ENCODE measurements at places on chromosomes 1 and 21. TPM values are rescaled to one million over a fixed set of nuclear protein-coding genes. Genes with fewer than 3 reads are reported as not detected.
A peak's percentile ranks its signal among the peaks of the same experiment; 100 is the strongest.

DNA sequence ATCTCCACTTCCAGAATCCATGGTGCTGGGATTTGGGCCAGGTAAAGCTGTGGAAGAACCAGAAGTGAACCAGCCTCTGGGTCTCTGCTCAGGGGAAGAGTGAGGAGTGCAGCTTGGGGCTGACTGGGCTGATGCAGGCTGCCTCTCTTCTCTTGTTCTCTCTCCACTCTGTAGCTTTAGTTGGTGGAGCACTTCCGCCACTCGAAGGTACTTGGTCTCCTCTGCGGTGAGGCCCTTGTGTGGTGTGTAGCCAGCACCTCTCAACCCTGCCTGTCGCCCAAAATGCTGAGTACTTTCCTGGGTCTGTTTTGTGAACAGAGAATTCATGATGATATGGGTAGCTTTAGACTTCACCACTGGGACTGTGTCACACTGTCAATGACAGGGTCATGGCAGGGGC lies 63.2 kb downstream of the URB2 start:
- no peak for DNase-seq
- no peaks in the 10 kb centered on the region for H3K27me3 ChIP-seq
- H3K4me3 ChIP-seq: no peak overlapping the region
- H3K27ac ChIP-seq: no peak overlapping the region
- H3K36me3 ChIP-seq: no peaks in the 10 kb centered on the region

- peak; percentile 15 for DNase-seq
- no peak overlapping the region for H3K4me3 ChIP-seq
- H3K4me1 ChIP-seq: peaks cover 23% of the 10 kb centered on the region
- no peak overlapping the region for H3K27ac ChIP-seq
- no peaks in the 10 kb centered on the region for H3K27me3 ChIP-seq
Observed at GRCh38 chr1:91124989-91125417, 103.2 kb upstream of the ZNF644 start.

DNA sequence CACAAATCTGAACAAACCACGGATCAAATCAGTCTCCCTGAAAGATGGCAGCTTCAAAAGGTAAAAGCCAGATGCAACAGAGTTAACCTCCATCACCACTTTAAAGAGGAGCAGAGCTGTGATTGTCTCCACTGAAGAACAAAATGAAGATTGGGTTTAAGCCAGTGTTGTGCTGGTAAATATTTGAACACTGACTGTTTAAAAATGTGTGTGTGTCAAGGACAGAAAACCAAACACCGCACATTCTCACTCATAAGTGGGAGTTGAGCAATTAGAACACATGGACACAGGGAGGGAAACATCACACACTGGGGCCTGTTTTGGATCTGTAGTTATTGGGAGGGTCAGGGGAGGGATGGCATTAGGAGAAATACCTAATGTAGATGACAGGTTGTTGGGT lies 83.9 kb downstream of the ST6GALNAC5 start:
- no peak for DNase-seq
- no peaks in the 10 kb centered on the region for H3K36me3 ChIP-seq
- no peaks in the 10 kb centered on the region for H3K4me1 ChIP-seq
- no peaks in the 10 kb centered on the region for H3K27me3 ChIP-seq

GRCh38 chr1:115922801-115923200 lies 53.5 kb upstream of the SLC22A15 start:
- H3K4me1 ChIP-seq: no peaks in the 10 kb centered on the region
- no peak for DNase-seq
- no peak overlapping the region for H3K4me3 ChIP-seq
- no peak overlapping the region for H3K27ac ChIP-seq
- H3K27me3 ChIP-seq: no peaks in the 10 kb centered on the region

GRCh38 chr1:46477153-46477929 lies 12.3 kb upstream of the DMBX1 start:
- H3K27ac ChIP-seq: no peak overlapping the region
- H3K4me3 ChIP-seq: no peak overlapping the region
- peaks cover 39% of the 10 kb centered on the region for H3K27me3 ChIP-seq
- peak; percentile 79 for DNase-seq
- no peaks in the 10 kb centered on the region for H3K36me3 ChIP-seq

Gene CACNA1S
- not detected for total RNA-seq

DNA sequence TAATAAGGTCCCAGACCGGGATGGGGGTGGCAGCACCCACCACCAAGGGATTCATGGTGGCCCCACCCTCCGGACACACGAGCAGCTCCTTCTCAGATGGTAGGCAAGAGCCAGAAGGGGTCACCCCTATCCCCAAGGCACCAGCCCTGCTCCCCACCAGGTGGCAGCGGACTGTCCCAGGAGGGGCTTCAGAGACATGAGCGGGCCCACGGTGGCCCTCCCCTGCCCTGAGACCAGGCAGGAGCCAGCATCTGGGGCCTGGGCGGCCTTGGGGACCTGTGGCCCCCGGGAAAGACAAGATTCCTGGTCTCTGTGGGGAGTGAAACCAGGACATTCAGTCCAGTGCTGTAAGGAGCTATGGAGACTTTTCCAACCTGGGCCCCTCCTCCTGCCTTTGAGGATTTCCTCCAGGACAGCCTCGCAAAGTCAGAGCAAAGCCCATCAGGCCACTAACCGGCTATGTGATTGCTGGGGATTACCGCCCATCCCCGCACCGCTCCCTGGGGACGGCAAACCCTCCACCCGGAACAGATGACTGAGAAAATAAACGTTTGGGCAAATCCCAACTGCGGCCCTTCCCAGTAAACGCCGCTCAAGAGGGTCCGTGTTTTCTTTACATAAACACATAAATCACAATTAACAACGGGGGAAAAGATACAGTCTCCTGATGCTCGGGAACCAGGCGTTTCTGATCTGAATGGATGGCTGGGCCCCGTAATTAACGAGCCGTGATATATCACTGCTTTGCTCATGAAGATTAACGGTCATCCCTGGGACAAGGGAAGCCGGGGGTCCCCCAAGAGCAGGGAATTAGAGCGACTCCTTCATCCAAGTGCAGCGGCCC lies 50.9 kb upstream of the ARHGEF16 start:
- no peak for DNase-seq
- H3K27me3 ChIP-seq: no peaks in the 10 kb centered on the region
- H3K4me3 ChIP-seq: no peak overlapping the region
- H3K4me1 ChIP-seq: peaks cover 18% of the 10 kb centered on the region

- no peak overlapping the region for H3K4me3 ChIP-seq
- no peaks in the 10 kb centered on the region for H3K27me3 ChIP-seq
- peak overlapping the region; percentile 79 for H3K27ac ChIP-seq
- DNase-seq: peak; percentile 58
Observed at GRCh38 chr1:176517484-176517883, 54.5 kb downstream of the PAPPA2 start.

- peaks cover 36% of the 10 kb centered on the region for H3K4me1 ChIP-seq
- H3K27me3 ChIP-seq: no peaks in the 10 kb centered on the region
- DNase-seq: peak; percentile 18
- H3K36me3 ChIP-seq: no peaks in the 10 kb centered on the region
- H3K4me3 ChIP-seq: no peak overlapping the region
Observed at GRCh38 chr1:234771642-234772344, 161.8 kb upstream of the IRF2BP2 start.

Gene NPHP4
- total RNA-seq: 5.4 TPM

Gene USP25
- total RNA-seq: 49.8 TPM

GRCh38 chr1:67431156-67431765 lies 1.1 kb upstream of the SERBP1 start:
- no peak for DNase-seq
- H3K27ac ChIP-seq: peak overlapping the region; percentile 86
- H3K4me1 ChIP-seq: peaks cover 19% of the 10 kb centered on the region

- H3K36me3 ChIP-seq: no peaks in the 10 kb centered on the region
- no peak overlapping the region for H3K4me3 ChIP-seq
- DNase-seq: no peak
- H3K4me1 ChIP-seq: no peaks in the 10 kb centered on the region
Observed at GRCh38 chr1:38268226-38268625, 221.6 kb upstream of the POU3F1 start.

Gene AMY2A
- total RNA-seq: not detected

DNA sequence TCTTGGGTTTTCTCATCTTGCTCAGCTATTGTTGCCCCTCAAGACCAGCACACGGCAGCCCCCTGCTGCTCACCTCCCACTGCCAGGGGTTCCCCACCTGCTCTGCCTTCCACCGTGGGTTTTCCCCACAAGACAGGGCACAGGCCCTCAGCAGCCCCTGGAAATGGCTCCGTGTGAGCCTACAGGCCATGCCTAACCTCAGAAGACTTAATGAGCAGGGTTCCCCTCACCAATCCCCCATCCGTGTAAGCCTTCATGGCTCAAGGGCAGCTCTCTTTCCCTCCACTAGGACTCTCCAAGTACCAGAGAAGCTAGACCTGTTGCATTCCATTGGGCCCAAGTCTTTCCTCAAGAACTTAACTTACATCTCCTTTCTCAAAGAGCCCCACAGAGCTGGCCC lies 18.4 kb upstream of the RCAN3 start:
- DNase-seq: no peak
- H3K36me3 ChIP-seq: no peaks in the 10 kb centered on the region
- no peaks in the 10 kb centered on the region for H3K27me3 ChIP-seq
- H3K4me1 ChIP-seq: no peaks in the 10 kb centered on the region
- no peak overlapping the region for H3K4me3 ChIP-seq
- no peak overlapping the region for H3K27ac ChIP-seq

Gene MAGOH
- total RNA-seq: 31.8 TPM

DNA sequence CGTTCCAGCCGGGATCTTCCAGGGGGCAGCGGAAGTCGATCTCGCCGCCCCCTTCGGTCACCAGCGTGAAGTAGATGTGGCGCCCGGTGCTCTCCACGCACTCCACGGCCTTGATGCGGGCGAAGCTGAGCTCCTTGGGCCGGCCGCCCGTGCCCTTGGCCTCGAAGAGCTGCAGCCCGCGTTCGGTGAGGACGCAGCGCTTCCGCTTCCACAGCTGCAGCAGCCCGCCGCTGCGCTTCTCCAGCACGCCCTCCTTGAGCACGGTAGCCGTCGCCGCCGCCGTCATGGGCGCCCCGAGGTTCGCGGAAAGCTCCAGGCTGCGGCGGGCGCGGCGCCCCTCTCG lies 516 bp downstream of the PHLDA3 start:
- H3K36me3 ChIP-seq: no peaks in the 10 kb centered on the region
- H3K4me3 ChIP-seq: peak overlapping the region; percentile 90
- H3K4me1 ChIP-seq: peaks cover 29% of the 10 kb centered on the region
- peak; percentile 64 for DNase-seq

Gene MEGF6
- total RNA-seq: 11.6 TPM

Gene CAPN8
- total RNA-seq: 16.4 TPM

Gene OR2T6
- total RNA-seq: not detected

GRCh38 chr21:41365377-41366107 lies 3.7 kb downstream of the MX2 start:
- no peaks in the 10 kb centered on the region for H3K27me3 ChIP-seq
- no peaks in the 10 kb centered on the region for H3K36me3 ChIP-seq
- H3K27ac ChIP-seq: no peak overlapping the region
- peaks cover 26% of the 10 kb centered on the region for H3K4me1 ChIP-seq
- H3K4me3 ChIP-seq: no peak overlapping the region

DNA sequence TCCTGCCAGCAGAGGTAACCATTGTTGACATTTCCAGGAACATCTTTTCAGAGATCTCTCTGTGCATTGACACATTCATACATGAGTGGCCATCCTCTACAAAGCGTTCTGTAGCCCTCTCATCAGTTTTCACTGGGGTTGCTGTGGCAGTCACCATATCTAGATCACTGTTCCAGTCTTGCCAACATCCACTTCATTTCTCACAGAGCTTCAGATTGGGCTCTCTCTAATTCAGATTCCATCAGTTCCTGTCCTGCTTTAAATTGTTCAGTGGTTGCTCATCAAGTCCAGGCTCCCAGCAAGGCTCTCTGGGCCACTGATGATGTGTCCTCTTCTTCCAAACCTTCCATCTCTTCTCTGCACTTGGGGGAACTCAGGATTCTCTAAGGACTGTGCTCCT lies 173.7 kb downstream of the KCNJ6 start:
- H3K27me3 ChIP-seq: peaks cover 8% of the 10 kb centered on the region
- no peak overlapping the region for H3K27ac ChIP-seq
- no peaks in the 10 kb centered on the region for H3K36me3 ChIP-seq
- no peak for DNase-seq
- no peak overlapping the region for H3K4me3 ChIP-seq

GRCh38 chr1:223244366-223245103 lies 101.5 kb upstream of the TLR5 start:
- no peak overlapping the region for H3K27ac ChIP-seq
- DNase-seq: no peak
- H3K4me1 ChIP-seq: no peaks in the 10 kb centered on the region
- H3K36me3 ChIP-seq: no peaks in the 10 kb centered on the region

Gene BMP8A
- 2.8 TPM for total RNA-seq
